ENCODE measurements at places on chromosomes 16 and 17.

DNA sequence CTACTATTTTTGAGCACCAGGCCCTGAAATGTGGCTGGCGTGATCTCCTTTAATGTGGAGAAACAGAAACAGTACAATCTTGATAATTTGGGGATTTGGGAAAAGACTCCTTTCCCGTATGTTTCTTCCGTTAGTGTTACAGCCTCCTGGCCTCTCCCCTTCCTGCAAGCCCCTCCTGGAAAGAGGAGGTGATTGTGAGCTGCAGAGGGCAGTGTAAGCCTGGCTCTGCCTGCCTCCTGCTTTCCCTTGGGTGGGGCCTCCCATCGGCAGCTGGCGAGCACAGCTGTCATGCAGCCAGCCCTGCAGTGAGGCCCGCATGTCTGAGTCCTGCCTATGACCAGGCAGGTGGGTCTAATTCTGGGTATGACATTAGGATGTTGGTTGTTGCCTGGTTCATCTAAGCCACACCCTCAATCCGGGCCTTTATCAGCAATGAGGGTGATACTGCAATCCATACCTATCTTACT lies 48.7 kb upstream of the WSB1 start:
- peak; percentile 92 for DNase-seq

DNA sequence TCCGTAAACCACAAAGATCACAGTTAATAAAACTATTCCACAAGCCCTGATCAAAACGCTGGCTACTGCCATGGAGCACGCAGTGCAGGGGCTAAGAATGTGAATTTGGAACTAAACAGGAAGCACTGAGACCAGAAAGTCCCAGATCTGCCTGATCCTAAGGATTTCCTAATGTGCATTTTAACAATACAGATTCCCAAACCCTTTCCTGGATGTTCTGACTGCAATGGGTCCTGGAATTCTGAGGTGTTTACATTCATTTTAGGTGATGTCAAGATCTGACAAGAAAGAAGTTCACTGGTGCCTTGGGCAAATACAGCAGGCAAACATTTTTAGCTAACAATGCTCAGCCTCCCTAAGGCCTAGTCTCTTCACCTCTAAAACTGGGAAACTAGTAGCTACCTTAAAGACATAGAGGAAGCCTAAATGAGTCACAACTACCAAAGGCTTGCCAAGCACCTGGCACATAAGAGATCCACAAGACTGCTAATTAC lies 10.3 kb downstream of the NSMCE1 start:
- DNase-seq = no peak

GRCh38 chr16:52573365-52574299 lies 26.7 kb upstream of the TOX3 start:
- DNase-seq = no peak

DNA sequence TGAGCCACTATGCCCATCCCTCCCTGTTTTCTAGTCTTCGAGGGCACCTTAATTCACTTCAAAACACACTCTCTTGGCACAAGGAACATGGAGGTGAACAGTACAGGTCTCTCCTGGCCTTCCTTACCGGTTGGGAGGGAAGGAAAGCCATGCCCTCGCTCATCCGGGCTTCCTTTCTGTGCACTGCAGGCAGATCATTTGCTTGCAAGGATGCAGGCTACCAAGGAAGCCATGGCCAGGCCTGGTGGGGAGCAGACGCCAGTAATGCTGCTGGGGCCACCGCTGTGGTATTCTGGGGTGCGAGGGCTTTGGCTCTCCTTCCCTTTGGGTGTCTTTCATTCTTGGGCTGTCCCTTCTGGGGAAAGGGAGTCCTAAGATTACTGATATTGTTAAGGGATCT lies 80.8 kb upstream of the DNAJA2 start:
- DNase-seq = no peak

DNA sequence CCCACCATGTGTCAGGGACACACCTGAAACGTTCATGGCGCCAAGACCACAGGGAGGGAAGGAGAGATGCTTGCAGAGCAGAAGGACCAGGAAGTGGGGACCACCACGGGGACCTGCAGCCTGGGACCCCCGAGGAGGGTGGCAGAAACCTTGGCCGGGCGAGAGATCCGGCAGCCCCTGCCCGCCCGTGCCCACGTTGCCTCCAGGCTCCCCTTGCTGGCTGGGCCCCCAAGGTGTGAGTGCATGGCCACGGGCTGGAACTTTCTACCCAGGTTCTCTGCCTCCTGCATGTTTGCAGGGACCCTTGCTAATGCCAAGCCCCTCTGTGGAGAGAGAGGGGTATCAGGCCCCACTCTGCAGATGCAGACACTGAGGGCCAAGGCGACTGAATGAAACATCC lies 50.4 kb downstream of the USP22 start:
- no peak for DNase-seq

- peak; percentile 47 for DNase-seq
Observed at GRCh38 chr17:59456428-59456827, 109.0 kb upstream of the DHX40 start.

DNA sequence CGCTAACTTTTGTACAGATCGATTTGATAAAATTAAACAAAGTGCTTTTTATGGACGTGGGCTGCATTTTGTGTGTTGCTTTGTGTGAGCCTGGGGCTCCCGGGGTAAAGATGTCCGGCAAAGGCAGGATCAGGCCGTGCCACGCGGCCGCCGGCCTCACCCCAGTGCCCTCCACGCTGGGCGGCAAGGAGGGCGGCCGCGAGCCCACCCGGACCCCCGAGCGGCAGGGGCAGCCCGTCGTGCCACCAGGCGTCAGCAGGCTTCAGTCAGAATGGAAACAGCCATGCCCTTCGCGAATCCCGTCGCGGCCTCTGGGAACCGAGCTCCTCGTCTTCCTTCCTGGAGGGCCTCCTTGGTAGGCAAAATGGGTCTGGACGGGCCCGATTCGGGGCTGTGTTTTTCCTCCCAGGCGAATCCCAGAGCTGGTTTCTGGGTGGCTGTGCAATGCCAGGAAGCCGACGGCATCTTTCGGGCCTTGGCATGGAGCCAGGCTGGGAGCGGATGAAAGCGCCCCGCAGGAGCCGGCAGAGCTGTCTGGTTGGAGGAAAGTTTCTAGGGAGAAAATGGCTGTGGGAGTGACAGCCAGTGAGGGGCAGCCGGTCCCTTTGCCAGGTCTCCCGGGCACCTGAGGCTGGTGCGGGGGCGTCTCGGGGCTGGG lies 5.5 kb downstream of the SOX8 start:
- DNase-seq = no peak

- no peak for DNase-seq
Observed at GRCh38 chr17:8894202-8894671, 26.8 kb upstream of the PIK3R6 start.
